ENCODE measurements at places on chromosomes 11 and 22. TPM values are rescaled to one million over a fixed set of nuclear protein-coding genes. Genes with fewer than 3 reads are reported as not detected.
A peak's percentile ranks its signal among the peaks of the same experiment; 100 is the strongest.

- H3K27me3 ChIP-seq: no peaks in the 10 kb centered on the region
- H3K36me3 ChIP-seq: no peaks in the 10 kb centered on the region
These were observed 19.6 kb upstream of the CCDC134 start for GRCh38 chr22:41780746-41781505.

Gene IL10RA
- 3.4 TPM for total RNA-seq

DNA sequence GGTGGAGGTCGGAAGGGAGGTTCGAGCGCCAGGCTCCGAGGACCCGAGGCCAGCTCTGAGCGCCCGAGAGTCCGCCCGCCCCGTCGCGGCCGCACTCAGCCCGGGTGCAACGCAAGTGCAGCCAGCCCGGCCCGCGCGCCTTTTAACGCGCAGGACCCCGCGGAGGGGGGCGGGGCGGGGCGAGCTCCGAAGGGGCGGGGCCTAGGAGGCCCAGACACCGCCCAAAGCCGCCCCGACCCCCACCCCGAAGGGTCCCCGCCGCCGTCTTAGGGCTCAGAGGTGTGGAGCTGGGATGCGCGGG lies at the start of gene PHOX2A:
PHOX2A (minus strand) TSS at position 117 of the 301 bp plus-strand sequence. CDS start 172 bp downstream, outside the sequence.
- H3K36me3 ChIP-seq: no peaks in the 10 kb centered on the region
- no peaks in the 10 kb centered on the region for H3K4me1 ChIP-seq
- no peak for DNase-seq
- H3K4me3 ChIP-seq: peak within 1 kb of the TSS; percentile 38

Gene MMP7
- total RNA-seq: not detected

Data from psoas muscle (tissue), 8 donors.